ENCODE measurements at places on chromosomes 1 and 21.
A peak's percentile ranks its signal among the peaks of the same experiment; 100 is the strongest.

DNA sequence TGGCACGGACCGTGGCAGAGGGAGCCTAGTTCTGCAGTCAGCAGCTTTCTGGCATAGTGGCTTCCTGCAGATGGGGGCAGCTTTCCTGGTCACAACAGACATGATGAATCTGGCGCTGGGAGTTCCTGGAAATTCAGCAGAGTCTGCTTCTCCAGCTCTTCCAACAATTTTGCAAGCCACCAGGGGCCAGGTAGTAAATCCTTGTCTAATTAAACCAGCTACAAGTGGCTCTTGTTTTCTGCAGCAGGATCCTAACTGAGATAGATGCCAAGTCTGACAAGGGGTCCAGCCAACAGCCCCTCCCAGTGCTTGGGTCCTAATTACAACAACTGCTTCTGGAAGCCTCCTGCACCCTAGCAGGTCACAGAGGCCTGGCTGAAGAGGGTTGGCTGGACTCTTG lies 35.8 kb downstream of the TRIM62 start:
- no peak for DNase-seq

DNA sequence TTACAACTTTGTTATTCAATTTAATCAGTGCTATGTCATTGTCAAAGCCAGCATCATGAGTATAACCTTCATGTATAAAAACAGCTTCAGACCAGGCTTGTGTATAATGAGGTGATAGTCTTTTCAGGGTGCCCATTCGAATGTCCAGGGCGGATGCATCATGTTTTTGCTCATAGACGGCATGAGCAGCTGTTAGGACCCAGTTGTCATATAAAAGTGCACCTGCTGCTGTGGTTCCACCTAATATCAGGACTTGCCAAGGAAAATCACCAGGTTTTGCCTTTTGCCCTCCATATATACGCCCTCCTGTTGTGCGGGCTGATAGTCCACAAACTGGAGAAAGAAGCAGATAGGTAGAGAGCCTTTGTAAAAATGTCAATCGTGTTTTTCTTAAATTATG lies 14.9 kb downstream of the TARDBP start:
- DNase-seq = no peak

DNA sequence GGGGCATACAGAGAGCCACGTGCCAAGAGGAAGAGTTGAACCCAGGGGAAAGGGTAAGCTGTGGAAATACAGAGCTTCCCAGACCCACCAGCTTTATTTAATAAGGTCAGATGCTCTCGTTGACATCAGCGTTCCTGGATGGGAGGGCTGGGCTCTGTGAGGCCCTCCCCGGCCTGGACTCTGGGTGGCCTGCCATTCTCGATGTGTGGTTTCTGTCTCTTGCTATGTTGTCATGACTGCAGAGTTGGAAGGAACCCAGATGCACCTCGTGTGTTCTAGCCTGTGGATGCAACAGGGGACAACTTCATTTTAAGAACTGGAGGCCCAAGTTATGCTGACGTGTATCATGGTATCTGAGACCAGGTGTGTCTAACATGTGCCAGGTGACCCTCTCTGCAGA lies 101.7 kb downstream of the PCBP3 start:
- no peak for DNase-seq

GRCh38 chr1:21397813-21398188 lies 42.1 kb upstream of the NBPF3 start:
- DNase-seq = peak; percentile 34

- no peak for DNase-seq
These were observed 34.3 kb upstream of the SIM2 start for GRCh38 chr21:36664662-36664990.

GRCh38 chr1:82565546-82565945 lies 764.8 kb downstream of the ADGRL2 start:
- DNase-seq = no peak

- peak; percentile 58 for DNase-seq
These were observed 19.9 kb downstream of the ATP8B2 start for GRCh38 chr1:154344977-154345837.

DNA sequence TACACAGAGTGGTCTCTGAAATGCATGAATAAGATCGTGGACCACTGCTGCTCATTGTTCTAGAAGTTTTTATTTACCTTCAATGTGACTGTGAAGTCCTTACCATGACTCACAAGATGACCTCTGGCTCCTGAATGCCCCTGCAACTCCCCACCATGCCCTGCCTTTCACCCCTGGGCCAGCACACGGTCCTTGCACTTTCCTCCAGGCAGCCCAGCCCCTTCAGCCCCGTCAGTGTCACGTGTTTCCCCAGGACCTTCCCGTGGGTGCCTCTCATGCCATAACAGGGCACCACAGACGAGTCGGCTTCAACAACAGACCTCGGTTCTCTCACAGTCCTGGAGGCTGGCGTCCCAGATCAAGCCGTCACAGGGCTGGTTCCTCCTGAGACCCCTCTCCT lies 62.1 kb downstream of the B3GALT5 start:
- no peak for DNase-seq

DNA sequence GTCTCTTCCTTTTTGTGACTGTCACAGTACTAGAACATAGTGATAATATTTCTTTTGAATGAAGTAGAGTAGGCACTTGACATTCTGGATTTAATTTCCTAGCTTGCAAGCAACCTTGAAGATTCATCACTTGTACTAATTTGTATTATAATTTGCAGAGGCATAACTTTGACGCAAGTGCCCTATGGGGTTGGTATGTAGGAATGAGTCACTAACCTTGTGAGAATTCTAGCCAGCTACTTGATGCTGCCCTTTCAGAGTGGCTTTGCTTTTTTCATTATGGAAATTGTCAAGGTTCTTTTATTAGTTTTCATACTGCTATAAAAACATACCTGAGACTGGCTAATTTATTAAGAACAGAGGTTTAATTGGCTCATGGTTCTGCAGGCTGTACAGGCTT lies 13.7 kb upstream of the DPH5 start:
- DNase-seq = no peak

DNA sequence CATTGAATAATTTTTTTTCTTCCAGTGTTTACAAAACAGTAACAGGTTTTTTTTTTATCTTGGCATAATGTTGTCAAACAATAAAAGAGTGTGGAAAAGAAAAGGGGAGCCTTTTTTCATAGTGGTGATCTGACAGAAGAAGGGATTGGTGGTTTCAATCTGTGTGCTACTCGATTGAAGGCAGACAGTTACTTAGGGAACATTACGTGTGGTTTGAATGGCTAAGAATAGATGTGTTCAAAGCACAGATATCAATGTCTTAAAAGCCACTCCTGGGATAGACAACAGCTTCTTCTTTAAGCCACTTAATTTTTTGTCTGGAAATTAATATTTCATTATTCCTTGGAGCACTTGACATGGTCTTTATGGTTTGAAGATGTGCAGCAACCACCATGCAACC lies 558.6 kb upstream of the ADGRL2 start:
- no peak for DNase-seq

GRCh38 chr1:200837931-200838571 lies 34.7 kb upstream of the GPR25 start:
- DNase-seq = peak; percentile 8

GRCh38 chr1:19644681-19645410 lies 735 bp downstream of the NBL1 start:
- peak; percentile 78 for DNase-seq
